ENCODE measurements at places on chromosomes 1 and 21.

GRCh38 chr21:42276076-42276475 lies 39.1 kb downstream of the TFF3 start:
- no peak for DNase-seq

DNA sequence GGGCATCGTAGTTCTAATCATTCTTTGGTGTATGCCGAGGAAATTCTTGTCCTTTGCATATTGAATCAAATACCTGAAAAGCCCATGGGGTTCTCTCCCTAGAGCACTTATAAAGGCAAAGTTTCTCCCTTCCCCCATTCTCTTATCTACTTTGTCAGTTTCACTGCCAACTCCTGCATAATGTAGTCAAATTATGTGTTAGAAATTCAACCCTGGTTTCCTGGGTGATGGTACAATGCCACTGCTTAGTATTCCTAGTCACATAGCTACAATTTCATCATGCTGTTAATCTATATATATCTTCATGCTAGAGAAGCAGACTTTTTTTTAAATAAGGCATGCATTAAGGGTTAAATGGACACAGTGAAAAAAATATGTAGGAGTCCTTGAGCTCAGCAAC lies 119.0 kb downstream of the PDE4B start:
- no peak for DNase-seq

GRCh38 chr1:30046751-30047150 lies 676.6 kb downstream of the MATN1 start:
- DNase-seq: no peak

DNA sequence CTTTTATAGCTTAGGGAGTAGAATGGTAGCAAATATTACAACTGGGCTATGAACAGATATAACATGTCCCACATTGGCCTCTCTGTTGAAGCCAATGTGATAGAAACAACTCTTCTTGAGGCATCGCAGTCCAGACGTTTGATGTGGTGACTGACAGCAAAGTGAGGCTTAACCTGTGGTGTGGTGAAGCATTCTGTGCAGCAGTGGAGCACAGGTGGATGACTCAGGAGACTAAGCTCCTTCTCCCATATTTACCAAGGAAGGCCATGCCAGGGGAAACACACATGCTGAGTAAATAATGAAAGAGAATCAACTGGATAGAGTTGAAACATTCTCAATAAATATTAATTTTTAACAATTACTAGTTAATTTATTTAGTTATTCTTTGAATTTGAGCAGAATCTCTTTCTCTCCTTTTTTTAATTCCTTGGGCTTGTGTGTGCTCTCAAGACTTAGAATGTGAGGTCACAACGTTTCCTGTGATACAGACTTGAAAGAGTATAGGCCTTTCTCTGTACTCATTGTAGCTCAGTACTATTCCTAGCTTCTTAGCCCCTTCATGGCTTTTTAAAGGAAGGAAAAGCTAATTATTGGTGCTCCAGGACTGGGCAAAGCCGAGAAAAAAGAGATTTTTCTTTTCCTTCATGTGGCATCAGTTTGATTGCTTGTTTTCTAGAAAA lies 17.6 kb downstream of the CRB1 start:
- no peak for DNase-seq

DNA sequence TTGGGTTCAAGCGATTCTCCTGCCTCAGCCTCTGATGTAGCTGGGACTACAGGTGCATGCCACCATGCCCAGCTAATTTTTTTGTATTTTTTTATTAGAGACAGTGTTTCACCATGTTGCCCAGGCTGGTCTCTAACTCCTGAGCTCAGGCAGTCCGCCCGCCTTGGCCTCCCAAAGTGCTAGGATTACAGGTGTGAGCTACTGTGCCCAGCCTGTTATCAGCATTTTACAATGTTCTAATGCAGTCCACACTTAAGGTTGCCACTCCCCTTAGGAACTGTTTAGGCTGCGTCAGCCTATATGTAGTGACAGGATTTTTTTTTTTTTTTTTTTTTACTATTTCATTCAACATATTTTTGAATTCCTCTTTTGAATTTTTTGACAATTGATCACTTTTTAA lies 30.2 kb downstream of the AGPAT3 start:
- DNase-seq: no peak

DNA sequence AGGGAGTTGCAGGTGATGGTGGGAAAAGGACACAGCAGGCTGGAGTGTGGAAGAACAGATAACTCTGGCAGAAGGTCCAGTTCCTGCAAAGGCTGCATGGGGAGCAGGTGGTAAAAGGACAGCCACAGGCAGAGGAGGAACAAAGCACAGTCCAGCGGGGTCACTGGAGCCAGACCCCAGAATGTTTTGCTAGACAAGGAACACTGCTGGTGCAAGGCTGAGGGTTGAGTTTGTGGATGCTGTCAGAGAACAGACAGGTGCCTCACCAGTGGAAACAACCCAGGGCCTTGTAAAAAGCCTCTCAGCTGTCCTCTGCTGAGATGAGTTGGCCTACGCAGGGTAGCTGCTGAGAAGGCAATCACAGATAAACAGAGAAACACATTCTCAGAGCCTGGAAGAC lies 101.7 kb downstream of the SSBP3 start:
- DNase-seq: no peak
